NCI-H510A (cell line): ENCODE measurements at places on chromosomes 5 and 9.

DNA sequence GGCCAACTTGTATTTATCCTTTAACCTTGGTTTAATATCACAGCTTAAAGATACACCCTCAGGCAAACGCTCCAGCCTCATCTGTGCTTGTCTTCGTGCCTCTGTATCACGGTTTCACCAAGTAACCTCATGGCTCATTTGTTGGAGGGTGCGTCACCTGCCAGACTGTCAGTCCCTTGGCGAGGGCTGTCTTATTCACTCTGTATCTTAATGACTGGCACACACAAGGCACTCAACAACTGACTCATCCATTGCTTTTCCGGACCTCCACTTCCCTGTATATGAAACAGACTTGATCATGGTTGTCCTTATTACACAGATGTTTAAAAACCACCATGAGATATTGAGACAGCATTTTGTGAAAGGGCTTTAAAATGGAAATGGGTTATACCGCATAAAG lies 28.0 kb downstream of the LCP2 start:
- no peak for DNase-seq

DNA sequence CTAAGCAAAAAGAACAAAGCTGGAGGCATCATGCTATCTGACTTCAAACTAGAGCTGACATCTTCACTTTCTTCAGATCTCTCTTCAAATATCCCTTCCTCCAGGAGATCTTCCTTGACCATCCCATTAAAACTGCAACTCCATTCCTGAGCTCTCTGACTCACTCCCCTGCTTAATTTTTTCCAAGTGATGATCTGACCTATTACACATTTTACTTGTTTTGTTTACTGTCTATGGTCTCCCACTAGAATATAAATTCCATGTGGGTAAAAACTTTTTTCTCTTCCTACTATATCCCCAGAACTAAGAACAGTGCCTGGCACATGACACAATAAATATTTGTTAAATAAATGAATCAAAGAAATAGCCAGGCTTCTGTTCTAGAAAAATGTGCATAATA lies 87.5 kb downstream of the SLIT3 start:
- no peak for DNase-seq

DNA sequence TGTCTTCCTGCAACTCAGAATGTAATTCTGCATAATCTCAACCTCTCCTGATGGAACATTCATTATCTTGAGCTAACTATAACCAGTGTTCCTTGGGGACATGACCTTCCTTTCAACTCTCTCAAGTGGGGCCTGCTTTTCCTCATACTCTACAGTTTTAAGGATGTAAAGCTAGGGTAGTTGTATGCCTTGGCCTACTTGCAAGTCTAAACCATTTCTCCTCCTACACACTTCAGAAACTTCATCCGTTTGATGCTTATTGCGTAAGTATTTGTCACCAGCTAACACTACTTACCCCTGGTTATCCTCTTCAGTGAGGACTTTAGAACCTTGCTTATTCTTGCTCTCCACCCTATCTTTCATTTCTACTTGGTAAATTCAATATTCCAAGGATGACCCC lies 548.9 kb downstream of the HINT1 start:
- no peak for DNase-seq

DNA sequence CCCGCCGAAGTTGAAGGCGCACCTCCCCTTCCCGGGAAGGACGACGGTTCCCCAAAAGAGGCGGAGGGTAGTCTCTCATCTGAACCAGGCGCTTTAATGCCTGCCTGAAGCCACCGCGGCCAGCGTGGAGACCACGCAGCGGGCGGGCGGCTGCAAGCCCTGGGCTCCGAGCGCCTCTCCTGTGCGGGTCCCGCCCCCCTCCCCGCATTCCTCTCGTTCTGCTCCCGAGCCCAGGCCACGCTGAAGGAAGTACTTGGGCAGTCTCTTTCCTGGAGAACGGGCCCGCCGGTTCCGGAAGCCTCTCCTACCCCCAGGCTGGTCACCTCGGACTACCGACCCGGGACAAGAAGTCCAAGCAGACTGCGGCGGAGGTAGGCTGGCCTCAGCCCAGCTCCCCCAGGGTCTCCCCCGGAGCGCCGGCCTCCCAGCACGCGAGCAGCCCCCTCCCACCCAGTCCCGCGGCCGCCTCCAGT lies 571 bp downstream of the PPIC start:
- peak; percentile 35 for DNase-seq

DNA sequence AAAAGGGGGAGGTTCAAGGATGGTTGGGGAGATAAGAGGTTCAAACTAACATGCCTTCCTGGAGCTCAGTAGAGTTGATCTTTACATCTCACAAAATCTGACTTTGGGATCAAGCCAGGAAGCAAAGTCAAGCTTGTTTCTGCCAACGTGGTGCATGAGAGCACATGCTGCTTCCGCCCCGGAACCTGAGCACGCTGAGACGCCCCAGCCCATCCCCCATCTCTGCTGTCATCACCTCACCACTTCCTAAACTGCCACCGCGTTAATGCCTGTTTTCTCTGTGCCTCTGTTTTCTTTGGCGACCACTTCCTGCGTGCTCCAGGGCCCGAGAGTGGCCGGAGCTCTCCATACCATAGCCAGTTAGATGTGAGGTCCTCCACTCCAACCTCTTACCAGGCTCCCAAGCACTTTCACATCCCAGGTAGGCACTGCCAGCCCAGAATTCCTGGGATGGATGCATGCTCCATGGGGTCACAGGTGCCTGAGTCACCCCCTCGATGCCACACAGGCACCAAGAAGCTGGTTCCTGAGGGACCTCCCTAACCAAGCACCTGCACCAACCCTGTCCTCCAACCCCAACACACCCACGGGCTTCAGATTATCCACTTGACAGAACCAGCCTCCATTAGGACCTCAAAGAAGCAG lies 31.2 kb upstream of the AFAP1L1 start:
- no peak for DNase-seq

DNA sequence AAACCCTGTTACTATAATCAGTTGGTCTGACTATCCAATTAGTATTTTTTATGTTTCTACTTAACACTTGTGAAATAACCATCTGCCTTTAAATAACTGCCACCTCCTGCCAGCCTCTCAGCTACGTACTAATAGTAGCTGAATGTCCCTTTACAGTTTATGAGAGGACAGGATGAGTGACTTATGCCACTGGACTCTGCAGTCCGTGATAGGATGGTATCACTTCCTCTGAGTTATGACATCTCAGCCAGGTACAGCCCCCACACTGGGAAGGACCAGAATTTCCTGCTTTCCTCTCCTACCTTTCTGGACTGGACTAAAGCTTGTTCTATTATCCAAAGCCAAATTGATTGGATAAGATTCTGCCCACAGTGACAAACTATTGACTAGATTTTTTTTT lies 102.9 kb downstream of the ZFAND5 start:
- DNase-seq: no peak

- peak; percentile 29 for DNase-seq
Observed at GRCh38 chr5:80082731-80083100, 47.6 kb downstream of the THBS4 start.

DNA sequence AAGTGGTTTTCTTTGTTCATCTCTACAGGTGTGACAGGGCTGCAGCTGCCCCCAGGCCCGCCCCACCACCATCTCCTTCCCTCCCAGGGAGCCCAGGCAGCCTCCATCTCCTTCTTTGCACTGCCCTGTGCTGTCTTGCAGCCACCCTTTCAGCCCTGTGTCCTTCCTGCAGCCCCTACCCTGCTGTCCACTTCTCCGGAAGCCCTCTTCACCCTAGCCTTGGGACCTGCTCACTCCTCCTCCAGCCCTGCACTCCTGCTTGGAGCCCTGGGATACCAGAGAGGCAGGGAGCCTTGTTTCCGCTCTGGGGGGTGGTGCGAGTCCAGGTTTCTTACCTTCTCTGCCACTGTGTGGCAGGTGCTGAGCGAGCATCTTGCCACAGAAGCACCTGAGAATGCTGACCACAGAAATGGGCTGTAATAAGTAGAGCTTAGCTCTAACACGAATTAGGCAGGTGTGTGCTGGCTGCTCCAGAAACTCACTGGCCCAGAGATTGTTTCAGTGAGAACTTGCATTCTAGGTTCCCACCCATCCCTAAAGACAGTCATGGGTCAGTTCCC lies 51.3 kb upstream of the GADD45G start:
- DNase-seq: peak; percentile 25

DNA sequence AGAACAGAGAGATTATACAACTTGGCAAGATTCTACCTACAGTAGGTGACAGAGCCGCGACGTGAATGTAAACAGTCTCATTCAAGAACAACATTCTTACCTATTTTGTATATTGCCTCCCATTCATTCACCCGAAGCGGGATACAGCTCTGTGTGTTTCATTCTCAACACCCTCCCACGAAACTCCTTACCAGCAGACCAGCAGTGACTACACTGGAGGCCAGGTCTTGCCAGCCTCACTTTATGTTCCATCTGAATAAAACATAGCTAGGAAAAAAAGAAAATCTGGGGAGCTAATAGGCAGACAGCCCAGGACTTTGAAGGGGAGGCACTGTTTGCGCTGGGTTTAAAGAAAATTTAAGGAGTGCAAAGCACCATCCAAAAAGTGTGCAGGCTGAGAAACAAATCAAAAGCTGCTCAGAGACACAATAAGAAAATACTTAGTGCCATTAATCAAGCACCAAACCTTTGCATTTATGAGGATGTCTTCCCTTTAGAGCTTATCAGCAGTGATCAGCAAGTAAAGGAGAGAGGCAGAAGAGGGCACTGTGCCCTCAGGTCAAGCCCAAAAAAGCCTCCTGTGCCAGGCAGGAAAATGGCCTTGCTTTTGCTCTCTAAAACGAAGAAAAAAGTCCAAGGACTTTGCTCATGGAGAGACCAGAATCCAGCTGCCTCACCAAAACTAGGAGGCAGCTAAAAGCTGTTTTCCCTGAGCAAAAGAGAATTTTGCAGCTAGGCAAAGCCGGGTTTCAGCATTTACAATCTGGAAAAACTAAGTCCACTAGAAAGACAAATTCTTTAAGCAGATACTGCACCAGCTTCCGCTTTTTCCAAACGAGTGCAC lies 295.1 kb downstream of the BNC2 start:
- DNase-seq: no peak

GRCh38 chr9:122389799-122390481 lies 19.1 kb downstream of the PTGS1 start:
- DNase-seq: peak; percentile 42

DNA sequence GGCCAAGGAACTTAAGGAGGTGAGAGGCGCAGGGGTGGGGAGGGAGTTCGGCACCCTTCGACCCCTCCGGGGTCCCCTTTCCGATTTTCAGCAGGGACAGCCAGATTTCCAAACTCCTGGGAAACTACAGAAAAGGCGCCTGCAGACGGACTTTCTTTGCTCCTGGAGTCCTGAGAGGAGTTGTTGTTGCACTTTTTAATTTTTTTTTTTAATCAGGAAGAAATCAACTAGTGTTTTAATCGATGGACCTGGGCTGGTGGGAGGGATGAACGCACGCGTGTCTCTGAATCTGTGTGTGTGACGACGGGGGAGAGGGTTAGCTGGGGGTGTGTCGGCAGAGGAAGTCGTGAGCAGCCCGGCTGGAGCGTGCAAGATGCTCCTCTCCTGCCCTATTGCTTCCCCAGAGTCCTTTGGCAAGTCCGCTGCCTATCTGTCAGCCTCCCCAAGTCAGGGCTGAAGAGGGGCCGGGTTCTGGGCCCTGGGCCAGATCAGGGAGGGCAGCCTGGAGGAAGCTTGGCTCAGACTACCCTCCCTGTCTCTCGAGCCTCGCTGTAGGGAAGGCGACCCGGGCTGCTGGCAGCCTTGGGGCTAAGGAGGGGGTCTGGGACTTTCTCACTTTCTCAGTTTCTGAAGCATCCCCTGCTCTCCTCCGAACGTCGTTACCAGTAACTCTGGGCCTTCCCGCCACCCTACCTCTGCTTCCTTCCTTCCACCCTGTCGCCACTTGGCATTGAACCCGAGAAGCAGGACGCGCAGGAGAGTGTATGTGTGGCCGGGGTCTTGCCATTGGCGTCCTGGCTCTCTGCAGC lies 731 bp downstream of the PRR16 start:
- no peak for DNase-seq

- DNase-seq: no peak
Observed at GRCh38 chr5:56356121-56356835, 123.1 kb upstream of the ANKRD55 start.

- DNase-seq: no peak
Observed at GRCh38 chr9:17875886-17876285, 297.0 kb downstream of the SH3GL2 start.

- DNase-seq: no peak
Observed at GRCh38 chr9:38075272-38075671, 6.2 kb upstream of the SHB start.

DNA sequence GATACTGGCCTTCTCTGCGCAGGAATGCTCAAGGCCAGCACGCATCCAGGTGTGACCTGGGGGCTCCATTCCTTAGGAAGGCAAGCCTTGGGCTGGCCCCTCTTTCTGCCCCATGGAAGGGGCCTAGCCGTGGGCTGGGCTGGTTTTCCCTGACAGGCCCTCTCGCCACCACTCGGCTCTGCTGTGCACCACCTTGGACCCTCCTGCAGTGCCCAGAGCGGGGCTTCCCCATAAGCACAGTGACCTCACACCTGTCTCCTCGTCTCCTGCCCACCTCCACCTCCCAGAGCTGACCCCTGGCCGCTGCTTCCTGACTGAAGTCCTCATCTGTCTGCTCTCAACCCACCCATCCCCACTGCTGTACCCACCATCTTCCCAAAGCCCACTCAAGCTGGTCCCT lies 21.1 kb downstream of the UNC5A start:
- no peak for DNase-seq

GRCh38 chr5:138789771-138790242 lies 36.6 kb downstream of the CTNNA1 start:
- no peak for DNase-seq

DNA sequence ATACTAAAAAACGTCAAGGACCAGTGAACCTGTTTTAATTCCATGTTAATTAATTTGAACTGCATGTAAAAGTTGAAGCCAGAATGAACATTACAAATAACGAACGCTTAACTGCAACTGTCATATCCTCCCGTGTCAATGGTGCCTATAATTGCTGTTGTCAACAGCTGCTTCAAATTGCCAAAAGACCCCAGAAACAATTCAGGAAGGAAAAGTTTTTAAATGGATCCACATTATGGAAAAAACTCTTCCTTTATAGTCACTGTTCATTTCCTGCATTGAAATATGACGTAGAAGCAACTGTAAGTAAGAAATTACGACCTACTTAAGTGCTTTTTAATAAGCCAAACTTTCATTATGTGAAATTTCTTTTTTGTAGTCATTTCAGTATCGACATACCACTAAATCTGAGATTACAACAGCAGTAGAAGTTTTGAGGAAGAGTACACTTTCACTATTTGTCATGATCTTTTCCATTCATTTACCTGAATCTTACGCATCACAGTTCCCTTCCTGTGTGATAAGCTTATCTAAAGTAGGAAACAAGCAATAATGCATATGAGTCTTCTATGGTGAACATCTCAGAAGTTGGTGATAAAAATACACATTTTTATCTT lies 37.8 kb downstream of the MEF2C start:
- no peak for DNase-seq

- no peak for DNase-seq
Observed at GRCh38 chr9:20043035-20043434, 254.2 kb upstream of the SLC24A2 start.
